ENCODE measurements at places on chromosomes 3 and 15. TPM values are rescaled to one million over a fixed set of nuclear protein-coding genes. Genes with fewer than 3 reads are reported as not detected.

Gene NOX5
- total RNA-seq, result 0.27 TPM

Gene LRRC28
- 44.3 TPM for total RNA-seq

Gene GATA2
- total RNA-seq, result 9.3 TPM

Gene SHC4
- 0.13 TPM for total RNA-seq

GRCh38 chr15:60076045-60076444 is 71.9 kb downstream of the FOXB1 start:
- H3K27ac ChIP-seq, result no peak overlapping the region
- H3K4me3 ChIP-seq, result no peak overlapping the region
- H3K4me1 ChIP-seq, result no peaks in the 10 kb centered on the region
- H3K27me3 ChIP-seq, result no peaks in the 10 kb centered on the region
- no peak for DNase-seq
- H3K36me3 ChIP-seq, result no peaks in the 10 kb centered on the region

DNA sequence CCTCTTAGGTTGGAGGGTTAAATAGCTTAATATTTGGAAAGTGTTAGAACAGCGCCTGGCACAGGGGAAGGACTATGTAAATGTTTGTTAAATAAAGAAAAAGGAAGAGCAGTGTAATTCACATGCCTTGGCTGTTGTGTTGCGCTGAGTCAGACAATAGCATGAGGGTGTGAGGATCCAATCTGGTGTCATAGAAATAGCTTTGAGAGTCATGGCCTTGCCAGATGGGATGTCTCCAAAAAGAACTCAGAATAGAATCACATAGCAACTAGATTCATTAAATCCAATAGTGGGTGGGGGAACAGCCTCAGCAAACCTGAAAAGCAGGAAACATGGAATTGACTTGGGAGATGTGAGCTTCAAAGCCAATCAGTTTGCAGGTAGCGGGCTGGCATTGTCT is 3.9 kb upstream of the RBSN start:
- no peak overlapping the region for H3K4me3 ChIP-seq
- peaks cover 3% of the 10 kb centered on the region for H3K4me1 ChIP-seq
- H3K27ac ChIP-seq, result no peak overlapping the region
- DNase-seq, result no peak
- H3K27me3 ChIP-seq, result no peaks in the 10 kb centered on the region

DNA sequence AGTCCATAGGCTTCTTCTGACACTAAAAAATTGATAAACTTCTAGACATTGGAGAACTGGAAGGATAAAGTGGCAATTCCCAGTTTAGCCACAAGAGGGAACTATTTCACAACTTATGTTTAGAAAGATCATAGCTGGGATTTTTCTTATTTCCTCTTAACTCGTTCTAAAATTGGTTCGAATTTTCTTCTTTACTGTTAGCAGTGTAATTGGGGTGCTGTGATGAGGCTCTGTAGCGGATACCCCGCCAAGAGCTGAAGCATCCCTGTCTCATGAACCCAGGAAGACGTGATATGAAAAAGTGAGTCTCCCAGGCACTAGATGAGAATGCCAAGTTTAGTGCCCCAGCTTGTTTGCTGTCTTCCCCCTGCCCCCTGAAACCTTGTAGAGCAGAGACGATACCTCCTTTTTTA is 85.1 kb downstream of the PDCD6IP start:
- H3K36me3 ChIP-seq, result no peaks in the 10 kb centered on the region
- no peak overlapping the region for H3K27ac ChIP-seq
- no peaks in the 10 kb centered on the region for H3K27me3 ChIP-seq
- no peak for DNase-seq

- H3K4me1 ChIP-seq, result peaks cover 6% of the 10 kb centered on the region
- H3K36me3 ChIP-seq, result no peaks in the 10 kb centered on the region
- H3K27me3 ChIP-seq, result no peaks in the 10 kb centered on the region
- H3K4me3 ChIP-seq, result no peak overlapping the region
- H3K27ac ChIP-seq, result no peak overlapping the region
- DNase-seq, result no peak
Observed at GRCh38 chr3:7340795-7341194, 479.9 kb downstream of the GRM7 start.

DNA sequence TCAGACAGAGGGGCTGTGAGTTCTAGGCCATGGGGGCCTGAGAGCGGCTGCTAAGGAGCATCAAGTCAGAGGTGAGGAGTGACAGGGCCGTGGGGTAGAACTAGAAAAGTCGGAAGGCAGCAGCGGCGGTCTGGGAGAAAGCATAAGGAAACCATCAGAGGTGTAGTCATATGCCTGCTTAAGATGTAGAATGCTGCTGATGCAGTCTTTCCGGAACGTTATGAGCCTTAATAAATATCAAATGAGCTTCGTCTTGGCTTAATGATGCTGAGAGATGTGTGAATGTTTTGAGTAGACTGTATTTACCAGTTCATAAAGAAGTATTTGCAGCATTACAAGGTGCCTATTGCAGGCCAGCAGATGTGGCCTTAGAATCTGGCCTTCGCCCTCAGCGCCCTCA is 15.2 kb downstream of the ATG7 start:
- peaks cover 12% of the 10 kb centered on the region for H3K4me1 ChIP-seq
- H3K27me3 ChIP-seq, result no peaks in the 10 kb centered on the region
- DNase-seq, result no peak
- no peak overlapping the region for H3K27ac ChIP-seq
- no peak overlapping the region for H3K4me3 ChIP-seq

- peaks cover 23% of the 10 kb centered on the region for H3K4me1 ChIP-seq
- no peak for DNase-seq
- H3K4me3 ChIP-seq, result no peak overlapping the region
- H3K36me3 ChIP-seq, result peaks cover 14% of the 10 kb centered on the region
- H3K27me3 ChIP-seq, result no peaks in the 10 kb centered on the region
- H3K27ac ChIP-seq, result peak overlapping the region; percentile 96
Observed at GRCh38 chr3:120597445-120598049, 1.4 kb downstream of the NDUFB4 start.

- H3K27me3 ChIP-seq, result peaks cover 3% of the 10 kb centered on the region
- H3K27ac ChIP-seq, result no peak overlapping the region
- H3K4me1 ChIP-seq, result peaks cover 6% of the 10 kb centered on the region
- no peak for DNase-seq
Observed at GRCh38 chr15:79437275-79438000, 5.3 kb downstream of the MINAR1 start.

DNA sequence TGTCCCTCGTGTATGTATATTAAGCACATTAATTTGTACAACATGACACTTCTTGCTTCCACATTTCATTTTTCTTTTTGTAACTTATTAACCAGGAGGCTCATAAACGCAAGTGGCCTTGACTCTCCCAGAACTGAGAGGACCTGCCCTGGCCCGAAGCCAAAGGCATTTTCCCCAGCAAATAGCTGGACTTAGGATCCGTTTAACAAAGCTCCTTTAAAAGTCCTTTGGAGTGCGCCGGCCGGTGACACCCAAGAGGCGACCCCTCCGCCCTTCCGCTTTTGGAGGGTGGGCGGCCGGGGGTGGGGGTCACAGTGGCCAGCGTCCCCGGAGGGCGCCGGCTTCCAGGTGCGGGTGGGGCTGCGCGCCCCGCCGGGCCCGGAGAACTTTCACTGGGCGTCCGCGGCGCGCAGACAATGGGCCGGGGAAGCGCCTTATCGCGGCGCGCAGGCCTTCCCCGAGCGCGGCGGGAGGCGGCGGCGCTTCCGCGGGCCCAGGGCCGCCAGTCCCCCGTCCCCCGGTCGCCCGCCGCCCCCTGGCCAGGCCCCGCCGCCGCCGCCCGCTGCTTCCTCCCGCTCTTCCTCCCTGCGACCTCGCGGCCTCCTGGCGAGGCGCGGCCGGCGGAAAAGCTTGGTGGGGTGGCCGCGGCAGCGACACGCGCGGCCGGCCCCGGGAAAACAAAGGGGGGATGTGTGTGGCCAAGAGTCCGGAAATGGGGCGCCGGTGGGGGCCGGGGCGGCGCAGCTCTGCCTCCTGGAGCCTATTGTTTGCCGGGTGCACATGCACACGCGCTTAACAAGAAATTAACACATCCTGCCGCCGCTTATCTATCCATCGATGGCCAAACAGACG is 613.4 kb downstream of the MCTP2 start:
- no peak overlapping the region for H3K4me3 ChIP-seq
- no peaks in the 10 kb centered on the region for H3K36me3 ChIP-seq
- H3K4me1 ChIP-seq, result no peaks in the 10 kb centered on the region
- H3K27me3 ChIP-seq, result no peaks in the 10 kb centered on the region

DNA sequence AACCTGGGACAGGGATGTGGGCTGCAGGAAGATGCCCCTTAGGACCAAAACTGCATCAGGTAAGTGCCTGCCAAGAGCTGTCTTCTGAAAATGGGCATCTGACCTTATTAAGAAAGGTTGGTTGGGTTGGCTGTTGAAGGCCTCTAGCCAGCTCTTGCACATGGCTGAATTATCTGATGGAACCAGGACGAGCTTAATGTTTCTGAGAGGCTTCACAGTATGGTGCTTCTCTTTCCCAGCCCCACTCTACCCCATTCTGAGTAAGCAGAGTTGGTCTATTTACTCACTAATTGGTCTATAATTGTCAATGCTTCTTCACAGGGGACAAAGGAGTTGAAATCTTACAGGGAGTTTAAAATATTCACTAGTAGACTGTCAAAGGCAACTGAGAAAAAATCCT is 48.4 kb downstream of the DTWD1 start:
- no peaks in the 10 kb centered on the region for H3K36me3 ChIP-seq
- no peaks in the 10 kb centered on the region for H3K4me1 ChIP-seq
- no peak overlapping the region for H3K4me3 ChIP-seq
- no peaks in the 10 kb centered on the region for H3K27me3 ChIP-seq
- no peak overlapping the region for H3K27ac ChIP-seq
- no peak for DNase-seq

- H3K36me3 ChIP-seq, result no peaks in the 10 kb centered on the region
- H3K4me3 ChIP-seq, result no peak overlapping the region
- no peak overlapping the region for H3K27ac ChIP-seq
- H3K4me1 ChIP-seq, result no peaks in the 10 kb centered on the region
- no peaks in the 10 kb centered on the region for H3K27me3 ChIP-seq
Observed at GRCh38 chr3:98980915-98981596, 79.6 kb upstream of the DCBLD2 start.

- peaks cover 72% of the 10 kb centered on the region for H3K4me1 ChIP-seq
- no peak for DNase-seq
- no peaks in the 10 kb centered on the region for H3K27me3 ChIP-seq
- no peak overlapping the region for H3K4me3 ChIP-seq
- H3K27ac ChIP-seq, result peak overlapping the region; percentile 80
Observed at GRCh38 chr3:141388395-141388794, 20.1 kb downstream of the ZBTB38 start.

GRCh38 chr3:143314251-143315093 is 194.9 kb downstream of the CHST2 start:
- no peak overlapping the region for H3K4me3 ChIP-seq
- no peaks in the 10 kb centered on the region for H3K36me3 ChIP-seq
- H3K27me3 ChIP-seq, result no peaks in the 10 kb centered on the region
- H3K27ac ChIP-seq, result no peak overlapping the region
- H3K4me1 ChIP-seq, result no peaks in the 10 kb centered on the region

DNA sequence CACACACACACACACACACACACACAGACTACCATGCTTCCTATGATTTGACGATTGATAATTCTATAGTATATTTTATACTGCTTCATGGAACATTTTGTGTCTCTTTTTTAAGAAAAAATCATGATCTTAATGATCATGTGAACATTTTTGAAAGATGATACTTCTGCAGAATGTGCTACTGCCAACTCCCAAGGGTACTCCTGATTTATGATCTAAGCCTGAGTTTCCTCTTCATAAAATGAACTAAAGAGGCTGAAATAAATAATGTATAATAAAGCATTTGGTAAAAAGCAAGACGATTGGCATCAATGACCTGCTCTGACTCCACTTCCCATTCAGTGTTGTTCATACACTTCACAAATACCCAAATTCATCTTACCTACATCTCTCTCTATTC is 333.8 kb upstream of the RBMS3 start:
- no peaks in the 10 kb centered on the region for H3K27me3 ChIP-seq
- DNase-seq, result no peak
- no peak overlapping the region for H3K27ac ChIP-seq
- no peaks in the 10 kb centered on the region for H3K4me1 ChIP-seq
- no peaks in the 10 kb centered on the region for H3K36me3 ChIP-seq
- no peak overlapping the region for H3K4me3 ChIP-seq

GRCh38 chr15:53384417-53384816 is 375.0 kb downstream of the WDR72 start:
- no peaks in the 10 kb centered on the region for H3K27me3 ChIP-seq
- H3K4me1 ChIP-seq, result no peaks in the 10 kb centered on the region
- no peak overlapping the region for H3K4me3 ChIP-seq
- H3K36me3 ChIP-seq, result no peaks in the 10 kb centered on the region
- H3K27ac ChIP-seq, result no peak overlapping the region

DNA sequence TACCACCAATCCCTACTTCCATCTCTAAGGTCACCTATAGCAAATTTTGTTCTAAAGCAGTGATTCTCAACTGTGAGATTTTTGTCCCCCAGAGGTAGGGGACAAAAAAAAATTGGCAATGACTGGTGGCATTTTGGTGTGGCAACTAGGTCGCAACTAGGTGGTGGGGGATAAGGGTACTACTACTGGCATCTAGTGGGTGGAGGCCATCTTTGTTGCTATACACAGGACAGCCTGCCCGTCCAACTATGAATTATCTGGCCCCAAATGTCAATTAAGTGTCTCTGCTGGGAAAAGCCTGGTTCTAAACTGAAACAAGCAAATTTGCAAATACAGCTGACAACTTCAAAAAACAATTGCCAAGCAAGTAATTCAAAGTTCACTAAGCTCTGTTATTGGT is 1.4 kb downstream of the MTMR10 start:
- H3K4me1 ChIP-seq, result peaks cover 27% of the 10 kb centered on the region
- H3K36me3 ChIP-seq, result no peaks in the 10 kb centered on the region
- no peaks in the 10 kb centered on the region for H3K27me3 ChIP-seq
- DNase-seq, result no peak
- H3K4me3 ChIP-seq, result no peak overlapping the region
- H3K27ac ChIP-seq, result no peak overlapping the region

DNA sequence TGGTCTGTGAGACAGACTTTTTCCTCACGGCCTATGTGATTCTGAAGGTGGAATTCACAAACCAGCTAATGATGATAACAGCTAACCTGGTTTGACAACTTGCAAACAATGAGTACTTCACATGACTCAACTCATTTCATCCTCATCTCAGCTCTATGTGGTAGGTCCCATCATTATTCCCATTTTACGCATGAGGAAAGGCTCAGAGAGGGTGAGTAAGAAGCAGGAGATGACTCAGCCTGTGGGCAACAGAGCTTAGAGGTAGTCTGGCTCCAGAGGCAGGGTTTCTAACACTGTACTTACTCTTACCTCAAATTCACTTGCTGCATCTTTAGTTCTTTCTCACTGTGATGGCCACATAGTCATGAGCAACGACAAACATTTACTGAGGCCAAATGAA is 25.8 kb upstream of the PSMD6 start:
- H3K27ac ChIP-seq, result no peak overlapping the region
- H3K4me1 ChIP-seq, result peaks cover 27% of the 10 kb centered on the region
- H3K27me3 ChIP-seq, result no peaks in the 10 kb centered on the region

DNA sequence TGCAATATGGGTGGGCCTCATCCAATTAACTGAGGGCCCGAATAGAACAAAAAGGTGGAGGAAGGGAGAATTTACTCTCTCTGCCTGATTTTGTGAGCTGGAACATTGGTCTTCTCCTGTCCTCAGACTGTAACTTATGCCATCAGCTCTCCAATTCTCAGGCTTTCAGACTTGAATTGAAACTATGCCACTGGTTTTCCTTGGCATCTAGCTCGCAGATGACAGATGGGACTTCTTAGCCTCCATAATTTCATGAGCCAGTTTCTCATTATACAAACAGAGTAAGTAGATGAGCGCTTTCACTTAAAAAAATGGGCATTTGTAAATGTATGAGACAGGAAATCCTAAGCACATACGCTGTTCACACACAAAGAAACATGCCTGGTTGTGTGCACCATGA is 8.7 kb upstream of the PTX3 start:
- H3K4me3 ChIP-seq, result no peak overlapping the region
- H3K36me3 ChIP-seq, result no peaks in the 10 kb centered on the region
- no peak overlapping the region for H3K27ac ChIP-seq
- no peaks in the 10 kb centered on the region for H3K4me1 ChIP-seq
- DNase-seq, result no peak
- H3K27me3 ChIP-seq, result no peaks in the 10 kb centered on the region
